ENCODE measurements at places on chromosomes 3 and 15.

- no peak for DNase-seq
Measured at GRCh38 chr3:169508426-169508825, 155.1 kb downstream of the MECOM start.

GRCh38 chr15:75650908-75651809, 3.4 kb downstream of the SNX33 start:
- no peak for DNase-seq

- no peak for DNase-seq
Measured at GRCh38 chr15:79702621-79703020, 194.2 kb downstream of the MTHFS start.

DNA sequence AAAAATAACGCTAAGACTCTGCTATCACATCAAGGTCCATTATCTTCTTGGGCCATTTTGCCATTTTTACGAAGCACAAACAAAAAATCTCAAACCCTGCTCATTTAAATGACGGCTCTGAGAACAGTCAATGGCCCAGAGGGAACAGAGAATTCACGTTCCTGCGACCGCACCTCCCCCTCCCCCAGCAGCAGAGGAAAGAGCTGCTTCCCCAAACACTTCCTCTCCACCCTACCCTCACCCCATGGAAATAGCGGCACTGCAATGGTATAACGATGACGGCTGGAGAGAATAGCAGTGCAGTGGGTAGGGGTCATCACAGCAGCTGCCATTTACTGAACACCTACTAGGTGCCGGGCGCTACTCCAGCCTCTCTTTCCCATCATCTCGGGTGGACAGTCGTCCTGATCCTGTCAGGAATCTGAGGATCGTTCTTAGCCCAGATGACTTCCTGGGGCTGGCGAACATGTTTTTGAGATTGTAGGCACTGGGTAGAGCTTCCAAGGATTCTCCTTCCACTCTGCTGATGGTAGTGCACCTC, 113.3 kb downstream of the IQSEC1 start:
- no peak for DNase-seq

- no peak for DNase-seq
Measured at GRCh38 chr15:62899090-62899493, 143.5 kb upstream of the TPM1 start.

DNA sequence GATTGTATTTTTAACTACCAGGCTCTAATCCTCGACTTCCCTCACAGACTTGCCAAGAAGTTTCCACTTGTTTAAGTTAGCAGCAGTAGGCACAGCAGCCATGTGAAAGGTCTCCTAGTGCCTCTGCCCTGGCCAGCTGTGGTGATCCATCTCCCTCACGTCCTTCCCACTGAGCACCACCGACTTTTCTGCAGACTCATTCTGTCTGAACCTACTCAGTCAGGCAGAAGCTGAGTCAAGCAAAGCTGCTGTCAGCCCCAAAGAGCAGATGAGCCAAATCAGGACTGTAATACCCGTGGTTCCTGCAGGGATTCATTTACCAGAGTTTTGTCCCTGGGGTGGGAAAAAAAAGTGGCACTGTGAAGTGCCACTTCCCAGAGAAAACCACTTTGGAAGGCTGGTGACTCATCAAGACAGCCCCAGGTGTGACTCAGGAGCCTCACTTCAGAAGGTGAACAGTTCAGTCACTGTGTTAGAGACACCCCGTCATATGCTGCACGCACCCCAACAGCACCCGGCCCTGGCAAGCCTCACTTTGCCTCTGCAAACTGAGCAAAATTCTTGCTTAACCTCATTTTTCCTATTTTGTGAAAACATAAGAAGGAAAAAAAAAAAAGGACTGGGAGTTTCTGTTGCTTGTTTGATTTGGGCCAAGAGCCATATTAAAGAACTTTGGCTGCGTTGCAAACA, 76.0 kb downstream of the WWTR1 start:
- no peak for DNase-seq

GRCh38 chr3:30075514-30075913, 530.9 kb upstream of the TGFBR2 start:
- no peak for DNase-seq

DNA sequence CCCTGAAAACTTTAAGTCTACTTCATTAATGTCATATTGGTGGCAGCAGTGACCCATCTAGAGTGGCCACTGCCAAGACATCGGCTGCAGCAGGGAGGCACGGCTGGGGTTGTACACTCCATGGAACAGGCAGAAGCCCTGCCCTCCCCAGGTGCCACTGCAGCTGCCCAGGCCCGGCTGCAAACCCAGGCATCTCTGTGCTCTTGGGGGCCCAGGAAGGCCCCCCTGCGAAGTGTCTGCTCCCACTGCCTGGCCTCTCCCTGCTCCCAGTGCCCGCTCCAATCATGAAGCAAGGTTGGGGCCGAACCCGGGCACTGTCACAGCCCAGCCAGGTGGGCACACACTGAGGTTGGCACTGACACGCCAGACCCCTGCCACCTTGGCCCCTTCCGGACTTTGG, 12.1 kb upstream of the RPL14 start:
- no peak for DNase-seq

GRCh38 chr3:155197786-155198185, 95.7 kb downstream of the STRIT1 start:
- no peak for DNase-seq

GRCh38 chr3:183807209-183807728, 18.1 kb downstream of the MAP6D1 start:
- no peak for DNase-seq

- no peak for DNase-seq
Measured at GRCh38 chr15:90008607-90009006, 7.5 kb downstream of the ZNF710 start.
